NCI-H1436 treated with DMSO at 0.1 percent for 48 hours (cell line): ENCODE measurements at places on chromosomes 4 and X.

- no peak for DNase-seq
These were observed 21.4 kb downstream of the PLAC8 start for GRCh38 chr4:83093060-83093640.

DNA sequence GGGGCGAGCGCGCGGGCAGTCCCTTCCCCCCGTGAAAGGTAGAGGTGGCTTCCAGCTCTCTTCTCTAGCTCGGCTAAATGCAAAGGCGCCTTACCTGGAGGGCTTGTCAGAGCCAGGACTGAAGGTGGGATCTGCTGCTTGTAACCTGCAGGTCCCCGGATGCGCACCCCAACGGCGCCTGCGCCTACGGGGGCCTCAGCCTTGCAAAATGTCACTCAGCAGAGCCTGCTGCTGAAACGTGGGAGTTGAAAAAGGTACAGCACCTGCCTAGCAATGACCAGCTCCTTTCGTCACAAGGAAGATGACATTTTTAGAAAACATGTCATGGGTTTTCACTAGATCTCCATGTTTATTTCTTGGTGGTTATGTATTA, 583 bp downstream of the ABHD18 start:
- no peak for DNase-seq

DNA sequence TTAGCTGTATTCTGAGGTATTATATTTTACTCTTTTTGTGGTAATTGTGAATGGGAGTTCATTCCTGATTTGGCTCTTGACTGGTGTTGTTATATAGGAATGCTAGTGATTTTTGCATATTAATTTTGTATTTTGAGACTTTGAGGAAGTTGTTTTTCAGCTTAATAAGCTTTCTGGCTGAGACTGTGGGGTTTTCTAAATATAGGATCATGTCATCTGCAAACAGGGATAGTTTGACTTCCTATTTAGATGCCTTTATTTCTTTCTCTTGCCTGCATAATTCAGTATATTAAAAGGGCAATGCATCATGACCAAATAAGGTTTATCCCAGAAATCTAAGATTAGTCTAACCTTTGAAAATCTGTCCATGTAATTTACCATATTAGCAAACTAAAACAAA, 44.7 kb upstream of the EPGN start:
- DNase-seq: no peak

GRCh38 chr4:17930256-17930655, 91.3 kb downstream of the LCORL start:
- DNase-seq: no peak

DNA sequence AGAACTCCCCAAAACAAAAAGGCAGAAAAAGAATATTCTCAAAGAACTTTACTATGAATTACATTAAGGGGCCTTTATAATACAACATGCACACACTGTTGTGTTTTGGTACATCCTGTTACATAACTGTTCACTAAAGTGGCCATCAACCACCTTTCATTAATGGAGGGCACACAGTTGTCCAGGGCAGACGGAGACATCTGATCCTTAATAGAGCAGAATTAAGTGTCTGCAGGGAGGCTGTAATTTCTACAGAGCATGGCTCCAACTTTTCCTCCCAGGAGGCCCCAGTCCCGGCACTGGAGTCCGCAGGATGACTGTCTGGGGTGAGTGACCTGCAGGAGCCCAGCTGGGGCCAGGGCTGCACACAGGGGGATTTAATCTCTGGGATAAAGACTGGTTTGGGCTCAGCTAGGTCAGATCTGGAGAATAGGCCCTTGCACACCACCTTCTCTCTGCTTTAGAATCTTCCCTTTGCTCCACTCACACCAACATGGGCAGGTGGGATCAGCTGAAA, 233.4 kb downstream of the MAML3 start:
- no peak for DNase-seq
